Stimulated activated CD4-positive, alpha-beta T cell treated with anti-CD3 and anti-CD28 coated beads, Interleukin-2, amount 100 ng/mL, for 48 hours (primary cell): ENCODE measurements at places on chromosomes 2 and 18.

- no peak for DNase-seq
Observed at GRCh38 chr2:119434664-119435063, 3.0 kb downstream of the TMEM37 start.

GRCh38 chr2:230358305-230358704 lies 31.3 kb downstream of the SP140L start:
- no peak for DNase-seq

DNA sequence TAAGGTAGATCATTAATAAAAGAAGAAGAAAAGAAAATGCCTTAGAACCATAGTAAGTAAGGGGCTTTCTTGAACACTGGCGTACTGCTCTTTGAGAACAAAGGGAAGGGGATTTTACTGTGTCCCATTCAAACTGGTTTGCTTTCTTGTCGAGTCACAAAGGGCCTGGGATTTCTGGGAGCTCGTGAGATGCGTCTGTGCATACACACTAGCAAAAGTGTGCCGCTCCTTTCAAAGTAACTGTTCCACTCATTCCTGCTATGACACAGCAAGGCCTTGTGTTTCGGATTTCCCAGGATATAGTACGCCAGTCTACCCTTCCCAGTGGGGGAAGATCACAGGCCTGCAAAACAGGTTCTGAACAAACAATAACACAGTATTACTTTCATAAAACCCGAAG lies 93.0 kb downstream of the KCTD18 start:
- no peak for DNase-seq

GRCh38 chr2:46356991-46357390 lies 59.8 kb downstream of the EPAS1 start:
- DNase-seq = no peak

GRCh38 chr2:50443868-50444630 lies 587.9 kb downstream of the NRXN1 start:
- no peak for DNase-seq

GRCh38 chr2:239666855-239667376 lies 266.1 kb upstream of the HDAC4 start:
- DNase-seq = no peak

DNA sequence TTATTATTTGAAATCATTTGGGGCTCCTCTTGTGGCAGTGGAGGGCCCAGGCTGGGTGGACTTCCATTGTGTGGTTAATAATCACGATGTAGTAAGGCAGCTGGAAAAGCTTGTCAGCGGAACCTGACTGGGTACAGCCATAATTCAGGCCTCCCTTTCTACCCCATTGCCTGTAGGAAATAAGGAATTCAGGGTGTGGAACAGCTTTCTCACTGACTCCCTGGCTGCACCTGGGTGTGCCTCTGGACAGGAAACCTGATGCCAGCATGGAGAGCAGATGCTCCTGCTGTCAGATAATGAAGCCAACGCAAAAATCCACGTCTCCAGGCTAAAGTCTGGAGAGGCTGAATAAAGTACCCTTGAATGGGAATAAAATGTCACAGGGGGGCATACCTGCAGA lies 44.2 kb downstream of the LYPD6B start:
- DNase-seq = no peak

DNA sequence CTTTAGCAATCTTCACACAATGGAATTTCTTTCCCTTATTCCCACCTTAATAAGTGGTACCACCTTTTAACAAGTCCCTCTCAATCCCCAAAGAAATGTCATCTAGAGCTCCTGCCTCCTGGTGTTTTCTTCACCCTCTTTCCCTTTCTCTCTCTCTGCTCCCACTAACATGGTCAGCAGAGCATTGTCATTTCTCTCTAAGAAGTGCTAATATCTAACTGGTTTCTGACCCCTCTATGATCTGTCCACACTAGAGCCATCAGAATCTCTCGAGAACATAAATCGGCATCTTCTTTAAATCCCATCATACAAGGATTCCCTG lies 161.2 kb upstream of the DTNA start:
- no peak for DNase-seq

DNA sequence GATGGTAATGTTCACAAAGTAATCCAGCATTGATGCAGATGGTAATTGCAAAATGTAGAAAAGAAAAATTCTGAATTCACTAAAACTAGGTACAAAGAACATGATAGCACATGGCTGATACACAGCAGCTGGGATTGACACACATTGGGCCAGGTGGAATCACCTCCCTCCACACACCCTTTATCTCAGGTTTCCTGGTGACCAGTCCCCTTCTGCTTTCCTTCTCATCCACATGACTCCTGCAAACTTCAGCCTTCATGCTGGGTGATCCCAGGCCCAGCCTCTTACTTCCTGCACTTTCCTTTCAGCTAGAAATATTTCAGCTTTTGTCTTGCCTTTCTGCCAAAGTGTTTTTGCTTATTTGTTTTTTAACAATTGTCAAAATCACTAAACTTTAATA lies 246.9 kb downstream of the LNPK start:
- DNase-seq = no peak

DNA sequence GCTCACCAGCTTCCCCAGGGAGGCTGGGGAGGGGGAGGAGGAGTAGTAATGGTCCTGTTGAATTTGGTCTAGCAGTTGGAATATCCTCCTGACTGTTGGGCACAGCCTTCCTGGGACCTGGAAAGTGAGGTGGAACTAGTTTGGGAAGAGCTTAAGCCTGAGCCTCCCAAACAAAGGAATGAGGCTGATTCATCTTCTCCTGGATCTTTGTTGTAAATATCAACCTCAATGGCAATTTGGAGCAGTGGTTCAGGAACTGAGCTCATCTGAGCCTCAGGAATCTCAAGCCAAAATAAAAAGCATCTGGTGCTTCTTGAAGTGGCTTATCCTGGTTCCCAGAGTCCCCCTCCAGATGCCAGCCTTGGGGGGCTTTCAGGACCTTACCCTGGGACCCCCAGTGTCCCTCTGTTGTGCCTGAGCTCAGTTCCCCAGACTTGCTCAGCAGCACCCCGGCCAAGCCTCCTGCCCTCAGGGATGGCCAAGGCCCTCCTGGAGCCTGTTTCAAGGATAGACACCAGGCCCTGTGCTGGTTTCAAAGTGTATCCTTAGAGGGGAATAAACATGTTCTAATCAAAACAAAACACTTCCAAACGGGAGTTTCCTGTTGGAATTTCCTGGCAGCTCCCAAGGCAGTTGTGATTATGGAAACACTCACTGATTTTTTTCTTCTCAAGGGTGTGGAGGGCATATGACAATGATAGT lies 112.6 kb downstream of the DDX1 start:
- DNase-seq = no peak

DNA sequence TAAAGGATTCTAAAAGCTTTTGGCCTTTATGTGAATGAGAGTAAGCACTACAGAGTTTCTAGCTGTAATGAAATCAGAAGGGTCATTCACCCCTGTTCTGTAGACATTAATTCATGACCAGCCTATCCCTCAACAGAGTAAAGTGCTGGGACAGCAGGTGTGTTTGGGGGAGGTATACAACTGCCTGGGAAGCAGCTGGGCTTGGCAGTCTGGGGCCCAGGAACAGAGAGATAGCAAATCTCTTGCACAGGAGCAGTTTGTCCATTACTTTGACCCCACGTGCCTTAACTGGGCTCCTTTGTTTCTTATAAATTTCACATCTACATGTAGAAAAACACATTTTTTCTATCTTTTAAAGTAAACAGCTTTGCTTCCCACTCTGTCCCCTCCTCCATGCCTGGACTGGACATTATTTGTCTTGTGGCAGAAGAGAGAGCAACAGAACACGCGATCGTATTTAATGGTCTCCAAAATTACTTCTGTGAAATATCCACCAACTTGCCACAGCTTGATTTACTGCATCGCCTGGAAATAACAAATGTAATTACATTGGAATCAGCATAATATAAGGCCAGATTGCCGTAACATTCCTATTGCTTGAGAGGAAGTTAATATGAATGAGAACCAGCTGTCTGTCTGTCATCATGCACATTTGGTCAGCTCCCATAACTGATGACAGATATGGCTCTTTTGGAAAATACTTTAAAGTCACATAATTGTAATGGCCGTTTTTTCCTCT lies 263.8 kb downstream of the RBM43 start:
- DNase-seq = no peak
